ENCODE measurements at places on chromosomes 3 and 15.

GRCh38 chr15:49737127-49737526 lies 116.3 kb downstream of the DTWD1 start:
- DNase-seq = no peak

DNA sequence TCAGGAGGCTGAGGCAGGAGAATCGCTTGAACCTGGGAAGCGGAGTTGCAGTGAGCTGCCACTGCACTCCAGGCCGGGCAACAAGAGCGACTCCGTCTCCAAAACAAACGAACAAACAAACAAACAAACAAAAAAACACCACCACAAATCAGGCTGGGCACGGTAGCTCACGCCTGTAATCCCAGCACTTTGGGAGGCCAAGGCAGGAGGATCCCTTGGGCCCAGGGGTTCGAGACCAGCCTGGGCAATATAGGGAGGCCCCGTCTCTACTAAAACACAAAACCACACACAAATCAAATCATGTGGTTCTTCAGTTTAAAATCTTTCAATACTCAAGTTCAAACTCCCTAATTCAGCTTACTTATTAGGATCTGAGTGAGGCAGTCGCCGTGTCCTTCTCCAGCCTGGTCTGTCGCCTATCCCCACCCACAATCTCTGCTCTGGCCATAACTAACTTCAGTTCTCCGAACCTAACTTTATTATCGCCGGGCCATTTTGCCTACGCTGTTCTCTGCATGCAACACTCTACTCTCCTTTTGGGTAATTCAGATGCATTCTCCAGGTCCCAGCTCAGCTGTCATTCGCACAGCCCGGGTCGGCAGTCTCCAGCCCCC lies 660 bp upstream of the RTF1 start:
- DNase-seq = no peak

GRCh38 chr3:86787091-86787490 lies 203.9 kb downstream of the VGLL3 start:
- DNase-seq = no peak

GRCh38 chr3:126835472-126836219 lies 131.6 kb downstream of the CHCHD6 start:
- peak; percentile 31 for DNase-seq

DNA sequence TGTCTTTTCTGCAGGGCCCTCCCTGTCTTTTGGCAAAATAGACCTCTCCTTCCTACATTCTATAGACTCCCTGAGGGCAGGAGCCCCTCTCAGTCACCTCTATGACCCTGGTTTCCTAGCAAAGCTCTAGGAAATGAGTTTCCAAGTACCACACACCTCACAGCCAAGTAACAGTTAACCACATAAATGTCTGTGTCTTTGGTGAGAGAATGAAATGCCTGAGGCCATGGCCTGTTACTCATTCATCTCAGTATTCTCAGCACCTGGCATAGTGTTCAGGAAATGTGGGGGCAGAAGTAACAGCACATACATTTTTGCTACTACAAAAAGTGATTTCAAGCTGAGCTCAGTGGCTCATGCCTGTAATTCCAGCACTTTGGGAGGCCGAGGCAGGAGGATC lies 21.0 kb downstream of the RFT1 start:
- no peak for DNase-seq

- no peak for DNase-seq
Measured at GRCh38 chr3:106342386-106342785, 473.6 kb upstream of the CBLB start.
